ENCODE measurements at places on chromosomes 13 and 19.

DNA sequence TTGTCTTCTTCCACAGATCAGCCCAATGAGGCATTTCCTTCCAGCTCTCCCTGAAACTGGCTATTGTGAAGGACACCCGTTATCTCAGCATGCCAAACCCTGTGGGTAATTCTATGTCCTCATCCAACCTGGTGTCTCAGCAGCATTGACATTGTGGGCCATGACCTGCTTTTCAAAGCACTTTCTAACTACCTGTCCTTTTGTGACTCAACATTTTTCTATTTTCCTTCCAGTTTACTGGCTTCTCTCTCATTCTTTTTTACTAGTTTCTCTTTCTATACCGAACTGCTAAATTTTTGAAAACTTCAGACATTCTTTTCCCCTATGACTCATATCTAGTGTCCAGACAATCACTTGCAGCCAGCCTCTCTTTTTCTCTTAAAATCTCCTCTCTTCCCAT, 136.4 kb upstream of the HTR2A start:
- no peak for DNase-seq

DNA sequence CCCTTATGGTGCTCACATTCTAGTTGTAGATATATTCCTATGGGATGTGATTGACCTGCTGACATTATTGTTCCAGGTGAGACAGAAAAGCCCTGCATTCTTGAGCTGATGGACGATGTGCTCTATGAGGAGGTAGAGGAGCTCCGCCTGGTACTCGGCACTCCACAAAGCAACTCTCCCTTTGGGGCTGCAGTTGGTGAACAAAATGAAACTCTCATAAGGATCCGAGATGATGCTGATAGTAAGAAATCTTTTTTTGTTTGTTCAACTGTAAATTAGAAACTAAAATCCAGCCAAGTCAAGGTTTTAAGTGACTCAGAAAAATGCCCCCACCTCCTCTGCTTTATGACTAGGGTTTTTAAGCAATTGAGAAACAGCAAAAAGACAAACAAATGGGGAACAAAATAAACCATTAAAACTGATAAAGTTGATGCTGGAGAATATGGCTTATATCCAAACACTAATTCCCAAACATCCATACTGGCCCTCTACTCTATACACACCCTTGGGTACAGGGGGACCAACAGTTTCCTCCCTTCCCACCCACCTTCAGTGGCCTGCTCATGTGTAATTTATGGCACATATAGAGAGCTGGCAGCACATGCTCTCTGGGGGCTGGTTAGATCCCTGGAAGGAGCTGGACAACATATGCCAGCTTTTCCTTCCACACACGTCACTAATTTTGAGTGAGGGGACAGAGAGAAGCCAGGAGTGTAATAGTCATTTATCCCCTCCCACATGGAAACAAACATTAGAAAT, 139.6 kb downstream of the STOML3 start:
- no peak for DNase-seq

DNA sequence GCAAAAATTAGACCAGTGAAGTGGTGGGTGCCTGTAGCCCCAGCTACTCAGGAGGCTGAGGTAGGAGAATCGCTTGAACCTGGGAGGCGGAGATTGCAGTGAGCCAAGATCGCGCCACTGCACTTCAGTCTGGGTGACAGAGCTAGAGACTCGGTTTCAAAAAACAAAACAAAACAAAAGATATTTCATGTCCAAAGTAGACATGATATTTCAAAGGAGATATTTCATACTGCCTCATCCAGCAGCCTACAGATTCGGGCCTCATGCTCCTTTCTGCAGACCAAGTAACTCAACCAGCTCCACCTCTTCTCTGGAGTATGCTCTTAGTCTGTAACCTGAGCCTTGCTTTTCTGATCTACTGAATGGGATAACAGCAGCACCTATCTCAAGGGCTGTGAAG, 15.0 kb downstream of the ZC3H4 start:
- no peak for DNase-seq

GRCh38 chr13:74593688-74594087, 459.5 kb upstream of the KLF12 start:
- no peak for DNase-seq

DNA sequence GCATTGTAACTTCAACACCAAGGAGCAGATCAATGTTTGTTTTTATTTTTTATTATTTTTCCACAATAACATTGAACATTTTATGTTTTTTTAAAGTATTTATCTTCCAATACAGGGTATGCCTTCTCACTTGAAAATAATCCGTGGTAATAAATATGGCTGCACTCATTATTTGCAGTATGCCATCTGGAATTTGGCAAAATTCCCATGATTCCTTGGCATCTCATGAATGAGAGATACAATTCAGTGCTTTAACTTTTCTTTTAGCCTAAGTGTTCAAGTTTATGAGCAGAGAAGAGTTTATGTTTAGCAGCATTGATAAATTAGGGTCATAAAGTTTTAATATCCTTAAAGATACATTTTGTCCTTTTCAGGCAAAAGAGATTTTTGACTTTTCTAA, 1109.6 kb upstream of the ATXN8OS start:
- DNase-seq = no peak

DNA sequence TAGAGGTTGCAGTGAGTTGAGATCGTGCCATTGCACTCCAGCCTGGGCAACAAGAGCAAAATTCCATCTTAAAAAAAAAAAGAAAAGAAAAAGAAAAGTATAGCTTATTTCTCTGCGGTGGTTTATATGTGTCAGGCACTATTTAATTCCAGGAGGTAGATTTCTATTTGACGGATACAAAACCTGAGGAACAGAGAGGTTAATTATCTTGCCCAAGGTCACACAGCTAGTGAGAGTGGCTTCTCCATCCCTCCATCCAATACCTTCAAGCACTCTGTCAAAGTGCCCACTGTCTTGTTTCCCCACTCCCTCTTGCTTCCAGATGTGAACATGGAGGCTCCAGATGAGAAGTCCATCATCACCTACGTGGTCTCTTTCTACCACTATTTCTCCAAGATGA, 34.8 kb downstream of the SPTBN4 start:
- DNase-seq = no peak

- DNase-seq = no peak
Measured at GRCh38 chr13:80055847-80056246, 285.1 kb downstream of the SPRY2 start.

GRCh38 chr13:107466326-107467099, 748.8 kb downstream of the LIG4 start:
- no peak for DNase-seq

GRCh38 chr13:99656092-99656745, 154.9 kb downstream of the TM9SF2 start:
- DNase-seq = peak; percentile 68

- DNase-seq = no peak
Measured at GRCh38 chr13:51467730-51468129, 14.9 kb upstream of the INTS6 start.

GRCh38 chr19:10279737-10280442, 6.9 kb upstream of the ICAM4 start:
- no peak for DNase-seq

- DNase-seq = no peak
Measured at GRCh38 chr13:109243311-109243951, 543.0 kb downstream of the IRS2 start.

GRCh38 chr19:29679598-29680210, 14.4 kb downstream of the PLEKHF1 start:
- no peak for DNase-seq

All from activated naive CD4-positive, alpha-beta T cell treated with anti-CD3 and anti-CD28 coated beads, Interleukin-2, amount 50 U/mL, for 72 hours (primary cell).